ENCODE measurements at places on chromosomes 5 and 9.
A peak's percentile ranks its signal among the peaks of the same experiment; 100 is the strongest.

- peak; percentile 43 for DNase-seq
Observed at GRCh38 chr9:129121483-129121882, 10.3 kb downstream of the PTPA start.

- peak; percentile 31 for DNase-seq
Observed at GRCh38 chr5:140329739-140330481, 16.5 kb downstream of the HBEGF start.

DNA sequence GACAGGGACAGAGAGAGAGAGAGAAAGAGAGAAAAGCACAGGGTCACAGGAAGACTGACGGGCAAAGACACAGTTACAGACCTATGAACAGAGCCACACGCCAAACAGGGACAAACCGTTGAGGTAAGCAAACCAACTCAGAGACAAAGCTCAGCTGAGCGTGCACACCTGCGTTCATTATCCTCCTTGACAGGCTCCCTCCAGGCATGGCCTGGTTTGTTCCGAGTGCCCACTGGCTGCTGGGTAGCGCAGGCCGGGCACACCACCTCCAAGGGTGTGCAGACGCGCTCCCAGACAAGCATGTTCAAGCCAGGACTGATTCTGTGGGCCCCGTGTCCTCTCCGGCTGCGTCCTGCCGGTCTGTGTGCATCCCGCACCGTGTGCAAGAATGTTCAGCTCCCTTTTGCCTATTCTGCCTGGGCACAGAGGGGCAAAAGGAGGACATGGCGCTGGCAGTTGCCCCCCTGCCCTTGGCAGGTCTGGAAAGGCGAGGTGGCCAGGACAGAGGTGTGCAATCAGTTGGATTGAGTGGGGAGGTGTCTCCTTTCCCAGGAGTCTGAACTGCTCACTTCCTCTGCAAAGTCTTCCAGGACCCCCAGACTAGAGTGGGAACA lies 467 bp upstream of the SMIM32 start:
- DNase-seq: no peak

- DNase-seq: no peak
Observed at GRCh38 chr5:155311721-155312120, 298.2 kb downstream of the KIF4B start.

- DNase-seq: no peak
Observed at GRCh38 chr5:132819468-132819867, 6.4 kb downstream of the SOWAHA start.

GRCh38 chr9:132548751-132549640 lies 33.4 kb upstream of the BARHL1 start:
- DNase-seq: peak; percentile 49

- peak; percentile 66 for DNase-seq
Observed at GRCh38 chr9:104911032-104911607, 16.8 kb downstream of the ABCA1 start.

GRCh38 chr5:150313921-150314716 lies 11.4 kb upstream of the ARSI start:
- DNase-seq: no peak

DNA sequence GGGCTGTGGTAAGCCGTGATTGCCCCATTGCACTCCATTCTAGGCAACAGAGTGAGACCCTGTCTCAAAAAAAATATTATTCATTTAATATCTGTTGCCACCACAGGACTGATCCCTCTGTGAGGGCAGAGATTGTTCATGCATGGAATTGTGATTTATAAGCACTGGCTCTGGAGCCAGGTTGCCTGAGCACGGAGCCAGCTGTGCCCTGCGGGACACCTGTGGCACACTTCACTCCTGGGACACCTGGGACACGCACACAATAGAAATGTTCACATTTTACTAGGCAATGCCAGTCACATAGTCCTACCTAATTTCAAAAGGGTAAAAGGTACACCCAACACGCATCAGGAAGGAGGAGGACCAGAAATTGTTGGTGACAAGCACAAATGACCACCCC lies 83.0 kb upstream of the GABRP start:
- no peak for DNase-seq

DNA sequence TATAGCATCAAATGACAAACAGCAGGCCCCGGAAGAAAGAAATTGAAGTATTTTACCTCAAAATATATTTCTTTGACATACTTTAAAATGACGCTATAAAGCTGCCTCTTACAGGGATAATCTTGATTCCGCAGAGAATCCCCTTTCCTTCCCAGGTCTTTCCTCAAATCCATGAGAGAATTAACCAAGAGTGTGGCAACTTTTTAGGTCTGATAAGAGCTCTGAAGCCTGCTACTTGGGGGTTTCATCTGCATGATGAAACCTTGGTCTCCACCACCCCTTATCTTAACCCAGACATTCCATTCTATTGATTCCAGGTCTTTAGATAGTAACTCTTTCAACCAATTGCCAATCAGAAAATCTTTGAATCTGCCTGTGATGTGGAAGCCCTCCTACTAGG lies 173.8 kb downstream of the CEMIP2 start:
- DNase-seq: no peak

All from EH (cell line).